ENCODE measurements at places on chromosomes 5 and 9.

- DNase-seq: no peak
Measured at GRCh38 chr9:99850736-99851499, 29.2 kb downstream of the NR4A3 start.

DNA sequence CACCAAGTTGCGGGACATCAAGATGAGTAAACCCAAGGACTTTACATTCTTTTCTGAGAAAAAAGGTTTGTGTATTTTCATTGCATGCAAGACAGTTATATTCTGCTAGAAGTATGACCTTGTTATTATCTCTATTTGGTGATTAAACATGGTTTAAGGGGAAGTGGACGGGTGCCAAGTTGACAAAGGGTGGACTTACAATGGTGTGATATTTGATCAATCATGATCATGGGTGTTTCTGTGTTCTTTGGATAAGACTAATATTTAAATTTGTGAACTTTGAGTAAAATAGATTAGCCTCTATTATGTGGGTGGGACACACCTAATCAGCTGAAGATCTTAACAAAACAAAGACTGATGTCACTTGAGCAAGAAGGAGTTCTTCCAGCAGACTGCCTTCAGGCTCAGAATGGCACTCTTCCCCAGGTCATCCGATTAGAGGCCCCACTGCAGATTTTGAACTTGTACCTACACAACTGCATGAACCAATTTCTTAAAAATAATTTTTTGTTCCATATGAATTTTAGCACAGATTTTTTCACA lies 782.9 kb downstream of the CDH12 start:
- no peak for DNase-seq

- DNase-seq: no peak
Measured at GRCh38 chr9:3125602-3126405, 281.9 kb upstream of the PUM3 start.

DNA sequence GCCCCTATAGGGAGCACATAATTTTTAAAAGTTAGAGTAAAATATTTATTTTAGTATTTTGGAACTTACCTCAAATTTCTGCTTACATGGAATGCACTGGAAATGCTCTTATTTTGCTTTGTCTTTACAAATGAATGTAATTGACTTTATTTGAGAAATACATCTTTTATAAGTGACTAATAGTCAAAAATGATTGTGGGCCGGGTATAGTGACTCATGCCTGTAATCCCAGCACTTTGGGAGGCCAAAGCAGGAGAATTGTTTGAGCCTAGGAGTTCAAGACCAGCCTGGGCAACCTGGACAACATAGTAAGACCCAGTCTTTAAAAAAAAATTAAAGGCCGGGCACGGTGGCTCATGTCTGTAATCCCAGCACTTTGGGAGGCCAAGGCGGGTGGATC lies 5.8 kb downstream of the HMGCR start:
- DNase-seq: no peak

GRCh38 chr5:10548418-10549122 lies 15.3 kb upstream of the ANKRD33B start:
- no peak for DNase-seq

DNA sequence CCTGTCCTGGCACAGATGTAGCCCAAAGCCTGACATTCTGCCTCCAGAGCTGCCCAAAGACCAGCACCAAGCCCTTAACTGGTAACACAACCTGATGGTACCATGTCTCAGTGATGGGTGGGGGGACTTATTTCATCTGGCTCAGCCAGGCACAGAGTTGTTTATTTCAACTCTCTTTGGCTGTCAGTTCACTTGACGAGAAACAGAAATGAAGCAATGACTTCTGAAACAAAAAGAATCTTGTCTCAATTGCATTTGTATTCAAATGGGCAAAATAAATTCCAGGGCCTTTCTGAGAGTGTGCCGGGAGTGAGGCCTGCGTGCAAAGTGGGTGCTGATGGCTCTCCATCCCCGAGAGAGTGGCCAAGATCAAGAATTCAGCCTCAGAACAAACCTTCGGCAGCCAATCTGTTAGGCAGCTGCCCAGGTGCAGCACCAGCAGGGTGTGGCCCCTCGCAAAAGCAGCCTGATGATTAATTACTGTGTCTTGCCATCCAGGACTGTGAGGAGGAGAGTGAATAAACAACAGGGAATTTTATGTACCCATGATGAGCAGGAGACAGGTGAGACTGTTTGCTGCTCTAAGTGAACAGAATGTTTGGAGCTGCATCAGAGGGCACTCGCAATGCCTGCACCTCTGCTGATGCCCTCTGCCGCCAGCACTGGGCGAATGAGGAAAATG lies 238.0 kb downstream of the HSPA4 start:
- DNase-seq: no peak

DNA sequence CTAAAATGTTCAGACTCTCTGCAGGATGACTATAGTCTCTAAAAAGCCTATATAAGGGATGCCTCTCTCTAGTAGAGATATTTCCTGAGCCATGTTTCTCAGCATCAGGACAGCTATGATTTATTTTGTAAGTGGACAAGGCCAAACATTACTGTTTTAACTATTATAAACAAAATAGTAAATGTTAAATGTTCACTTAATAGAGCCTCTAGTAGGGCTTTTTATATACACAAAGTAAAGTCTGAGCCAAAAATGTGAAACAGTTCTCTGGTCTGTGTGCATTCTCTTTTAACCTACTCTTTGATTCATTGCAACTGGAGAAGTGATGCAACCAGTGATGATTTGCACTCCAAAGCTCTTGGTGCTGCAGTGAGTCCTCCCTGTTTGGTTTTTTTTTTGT lies 220.5 kb downstream of the GDNF start:
- no peak for DNase-seq

DNA sequence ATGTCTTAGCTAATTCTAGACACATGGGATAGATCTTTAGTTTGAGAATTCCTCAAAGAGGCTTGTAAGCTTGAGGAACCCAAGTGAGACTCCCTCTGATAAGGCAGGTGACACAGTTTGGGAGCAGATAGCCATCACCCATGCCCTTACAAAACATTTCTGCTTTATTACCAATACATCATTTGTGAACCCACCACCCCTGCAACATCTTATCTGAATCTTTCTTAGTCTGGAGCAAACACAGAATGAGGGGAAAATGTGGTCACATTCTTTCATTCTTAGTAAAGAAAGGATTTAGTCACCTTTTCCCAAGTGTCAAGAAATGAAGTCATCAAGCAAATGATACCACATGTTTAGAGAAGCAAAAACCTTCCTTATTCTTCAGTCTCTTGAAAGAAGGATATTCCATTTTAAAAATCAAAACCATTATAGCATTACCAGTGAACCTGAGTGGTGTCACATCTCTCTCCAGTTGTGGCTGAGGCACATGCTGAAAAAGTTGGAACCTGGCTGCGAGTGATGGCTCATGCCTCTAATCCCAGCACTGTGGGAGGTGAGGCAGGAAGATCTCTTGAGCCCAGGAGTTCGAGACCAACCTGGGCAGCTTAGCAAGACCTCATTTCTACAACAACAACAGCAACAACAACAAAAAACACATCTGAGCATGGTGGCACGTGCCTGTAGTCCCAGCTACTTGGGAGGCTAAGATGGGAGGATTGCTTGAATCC lies 65.9 kb downstream of the PRKACG start:
- DNase-seq: no peak

DNA sequence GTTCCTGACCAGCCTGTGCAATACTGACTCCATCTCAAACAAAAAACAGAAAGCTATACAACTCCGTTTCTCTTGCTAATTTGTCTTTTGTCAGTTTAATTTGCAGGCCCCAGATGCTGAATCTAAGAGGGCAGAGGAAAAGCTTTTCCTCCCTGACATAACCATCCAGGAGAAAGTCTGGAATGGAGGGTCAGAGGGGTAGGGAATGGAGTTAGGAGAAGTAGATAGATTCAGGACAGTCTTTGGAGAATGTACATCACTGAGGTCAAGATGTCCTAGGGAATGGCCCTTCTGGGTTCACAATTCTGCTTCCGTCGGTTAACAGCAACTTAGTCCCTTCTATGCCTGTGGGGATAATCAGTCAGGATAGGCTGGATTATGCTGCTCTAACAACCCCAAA lies 6.6 kb upstream of the SQSTM1 start:
- DNase-seq: no peak

- DNase-seq: no peak
Measured at GRCh38 chr5:53436480-53437191, 43.8 kb upstream of the FST start.

- no peak for DNase-seq
Measured at GRCh38 chr5:172523146-172523745, 68.9 kb upstream of the SH3PXD2B start.

DNA sequence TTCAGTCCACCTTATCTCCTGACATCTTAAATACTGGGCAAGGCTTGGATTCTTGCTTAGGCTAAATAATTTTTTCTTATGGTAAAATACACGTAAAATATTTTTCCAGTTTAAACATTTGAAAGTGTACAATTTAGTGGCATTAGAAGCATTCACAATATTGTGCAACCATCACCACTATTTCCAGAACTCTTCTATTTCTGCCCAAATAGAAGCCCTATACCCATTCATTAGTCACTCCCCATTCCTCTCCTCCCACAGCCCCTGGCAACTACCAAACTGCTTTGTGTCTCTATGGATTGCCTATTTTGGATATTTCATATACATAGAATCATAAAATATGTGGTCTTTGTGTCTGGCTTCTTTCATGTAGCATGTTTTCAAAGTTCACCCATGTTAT lies 57.6 kb downstream of the IL31RA start:
- DNase-seq: no peak

- no peak for DNase-seq
Measured at GRCh38 chr5:52922384-52922783, 66.8 kb upstream of the ITGA2 start.

DNA sequence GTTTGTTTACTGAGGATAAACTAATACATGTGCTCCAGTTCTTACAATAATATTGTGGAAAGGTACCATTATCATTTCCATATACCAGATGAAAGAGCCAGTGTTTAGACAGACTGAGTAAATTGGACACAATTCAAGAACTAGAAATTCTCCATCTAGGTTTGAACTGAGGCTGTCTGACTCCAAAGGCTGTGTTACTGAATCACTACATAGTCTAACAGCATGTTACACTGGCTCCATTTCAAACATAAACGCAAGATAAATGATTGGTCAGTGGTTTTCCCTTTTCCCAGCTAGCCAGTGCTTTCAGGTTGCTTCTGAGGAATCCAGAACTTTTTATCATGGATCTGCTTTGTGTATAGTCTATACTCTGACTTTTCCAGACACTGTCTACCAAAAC lies 8.1 kb downstream of the SPDL1 start:
- no peak for DNase-seq

GRCh38 chr5:161863259-161863658 lies 15.3 kb downstream of the GABRA1 start:
- DNase-seq: no peak

GRCh38 chr5:169631360-169631759 lies 5.7 kb upstream of the DOCK2 start:
- DNase-seq: no peak

- no peak for DNase-seq
Measured at GRCh38 chr5:124001036-124001615, 489.1 kb downstream of the CSNK1G3 start.

DNA sequence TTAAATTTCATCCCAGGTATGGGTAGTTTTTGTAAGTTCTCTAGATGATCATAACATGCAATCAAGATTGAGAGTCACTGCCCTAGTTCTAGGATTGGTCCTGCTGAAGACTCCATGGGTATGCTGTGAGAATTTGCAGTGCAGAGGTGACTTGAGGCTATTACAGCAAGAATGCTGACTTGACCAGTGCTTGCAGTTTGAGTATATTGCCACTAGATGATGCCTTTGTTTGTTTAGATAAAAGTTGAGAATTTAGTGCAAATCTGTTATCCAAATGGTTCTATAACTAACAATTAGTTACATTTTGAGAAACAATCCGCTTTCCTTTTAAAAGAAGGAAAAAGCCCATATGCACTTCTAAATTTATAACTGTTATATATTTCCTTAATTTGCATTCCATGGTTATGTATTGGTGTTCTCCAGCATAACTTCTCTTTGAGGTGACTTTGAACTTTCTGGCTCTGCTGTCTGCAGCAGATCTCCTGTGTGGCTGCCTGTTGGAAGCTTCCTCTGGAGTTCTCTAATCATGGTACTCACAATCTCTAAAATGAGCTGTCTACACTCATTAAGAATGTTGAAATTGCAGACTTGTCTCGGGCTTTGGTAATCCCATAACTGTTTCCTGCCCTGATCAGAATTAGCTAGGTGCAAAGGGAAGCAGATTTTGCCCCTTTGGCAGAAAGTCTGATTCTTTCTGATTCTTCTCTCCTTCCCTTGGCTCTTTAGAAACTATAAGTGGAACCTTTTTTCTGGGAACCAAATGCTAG lies 24.9 kb downstream of the MELK start:
- DNase-seq: no peak

GRCh38 chr9:115923903-115924668 lies 229.5 kb upstream of the PAPPA start:
- DNase-seq: no peak

GRCh38 chr5:146040527-146040926 lies 64.8 kb downstream of the PLAC8L1 start:
- no peak for DNase-seq

DNA sequence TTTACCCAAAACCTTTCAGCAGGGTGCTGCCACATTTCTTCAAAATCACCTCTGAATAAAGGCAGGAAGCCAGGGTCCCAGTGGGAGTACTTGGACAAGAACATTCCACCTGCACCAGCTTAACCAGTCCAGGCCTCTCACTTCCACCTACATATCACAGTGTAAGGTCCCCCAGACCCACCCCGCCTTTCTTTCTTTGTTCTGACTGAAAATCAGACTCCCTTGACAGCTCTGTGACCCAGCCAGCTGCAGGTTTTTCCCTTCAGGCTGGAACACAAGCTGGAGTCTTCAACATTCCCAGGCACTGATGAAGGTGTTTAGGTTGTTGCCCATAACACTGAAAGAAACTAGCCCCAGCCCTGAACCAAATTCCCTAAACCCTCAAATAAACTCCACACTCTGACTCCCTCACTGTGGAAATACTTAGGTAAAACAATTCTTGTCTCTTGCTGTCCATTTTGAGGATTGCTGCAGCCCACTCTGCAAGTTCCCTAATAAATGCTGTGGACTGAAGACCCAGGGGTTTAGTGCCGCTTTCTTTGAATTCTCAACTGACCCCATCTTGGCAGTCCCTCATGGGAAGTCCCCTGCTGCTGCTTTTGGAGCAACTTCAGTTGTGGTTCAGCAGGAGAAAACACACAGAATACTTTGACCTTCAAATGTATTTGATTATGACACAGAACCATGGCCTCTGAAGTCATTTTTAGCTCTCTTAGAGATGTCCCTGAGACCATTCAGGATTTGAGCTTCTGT lies 24.8 kb downstream of the P4HA2 start:
- no peak for DNase-seq

GRCh38 chr5:135157421-135158313 lies 123.6 kb upstream of the PITX1 start:
- no peak for DNase-seq

DNA sequence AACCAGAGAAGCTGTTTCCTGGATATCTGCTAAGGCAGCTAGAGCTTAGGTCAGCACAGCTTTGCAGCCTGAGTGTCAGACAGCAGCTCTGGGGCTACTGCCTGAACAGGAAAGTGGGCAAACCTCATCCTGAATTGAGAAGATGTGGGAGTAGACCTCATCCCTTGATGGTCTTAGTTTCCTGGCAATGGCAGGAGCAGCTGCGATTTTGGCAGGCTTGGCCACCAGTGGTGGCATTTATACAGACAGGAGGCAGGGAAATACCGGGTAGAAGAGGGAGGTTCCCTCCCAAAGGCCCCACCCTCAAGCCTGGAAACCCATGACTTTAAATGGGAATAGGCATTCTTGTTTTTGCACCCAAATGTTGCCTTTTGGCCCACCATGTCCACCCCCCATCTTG lies 69.7 kb downstream of the LIX1 start:
- no peak for DNase-seq
